CD4-positive, alpha-beta T cell treated with Interleukin-15 for 1 hour (primary cell): ENCODE measurements at places on chromosomes 5 and 9.
A peak's percentile ranks its signal among the peaks of the same experiment; 100 is the strongest.

- no peak for DNase-seq
Observed at GRCh38 chr9:74006935-74007334, 490.2 kb upstream of the RORB start.

GRCh38 chr9:77833561-77834429, 185.7 kb upstream of the GNA14 start:
- DNase-seq = no peak

- DNase-seq = no peak
Observed at GRCh38 chr9:112719241-112719691, 1.3 kb upstream of the INIP start.

- no peak for DNase-seq
Observed at GRCh38 chr5:173041881-173042762, 14.0 kb upstream of the CREBRF start.

DNA sequence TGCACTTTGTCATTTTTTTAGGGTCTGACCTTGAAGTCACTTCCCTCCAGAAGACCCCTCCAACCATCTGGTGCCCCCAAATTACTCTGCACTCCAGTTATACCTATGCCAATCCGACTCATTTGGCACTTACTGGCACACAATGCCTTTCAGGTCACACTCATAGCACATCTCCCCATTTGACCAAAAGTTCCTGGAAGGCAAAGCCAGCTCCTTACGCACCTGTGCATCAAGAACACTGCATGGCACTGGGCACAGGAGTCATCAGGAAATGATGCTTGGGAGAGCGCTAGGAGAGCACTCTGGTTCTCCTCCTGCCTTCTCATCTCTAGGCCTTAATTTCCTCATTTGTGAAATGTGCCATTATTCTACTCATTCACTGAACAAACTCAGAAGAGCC, 2.9 kb downstream of the TNIP1 start:
- no peak for DNase-seq

- no peak for DNase-seq
Observed at GRCh38 chr9:99213197-99213596, 8.5 kb downstream of the ALG2 start.

DNA sequence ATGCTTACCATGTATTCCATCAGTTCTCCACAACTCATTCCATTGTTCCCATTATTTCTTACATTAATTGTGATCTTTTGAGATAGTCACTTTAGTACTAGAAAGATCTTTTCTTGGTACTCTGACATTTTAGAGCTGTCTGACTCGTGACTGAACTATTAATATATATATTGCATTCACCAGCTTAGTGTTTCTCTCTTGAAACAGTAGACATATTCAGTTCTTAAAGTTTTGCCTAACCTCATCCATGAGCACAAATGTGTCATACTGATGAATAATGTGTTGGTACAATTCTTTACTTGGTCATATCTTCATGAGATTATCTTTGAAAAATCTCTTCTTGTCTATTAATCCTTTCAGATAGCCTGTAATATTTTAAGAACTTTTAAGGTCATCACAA, 74.3 kb downstream of the NLN start:
- DNase-seq = no peak

GRCh38 chr5:172454358-172455086, at the start of gene SH3PXD2B:
TSS of gene SH3PXD2B (minus strand) at chr5:172454525. CDS start at chr5:172454352, 173 bp downstream.
- peak; percentile 32 for DNase-seq

GRCh38 chr9:134783699-134784039, 96.9 kb upstream of the FCN2 start:
- DNase-seq = no peak
